ENCODE measurements at places on chromosomes 3 and 15.

DNA sequence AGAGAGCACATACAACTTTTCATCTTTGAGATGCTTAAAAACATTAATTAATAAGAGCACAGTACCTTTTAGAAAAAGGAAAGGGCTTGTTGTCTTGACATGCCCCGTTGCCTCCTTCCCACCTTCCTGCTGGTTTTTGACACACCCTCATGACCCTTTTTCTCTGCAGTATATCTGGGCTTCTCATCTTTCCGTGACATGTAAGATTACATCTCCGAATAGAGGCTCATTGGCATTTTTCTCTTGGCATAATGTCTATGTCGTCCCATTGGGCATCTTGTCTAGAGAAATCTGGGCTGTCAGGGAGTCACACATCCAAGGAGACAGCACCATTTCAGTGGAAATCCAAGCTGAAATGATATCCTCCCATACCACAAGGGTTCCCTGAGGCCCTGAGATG, 64.1 kb downstream of the LRTM1 start:
- DNase-seq = no peak

DNA sequence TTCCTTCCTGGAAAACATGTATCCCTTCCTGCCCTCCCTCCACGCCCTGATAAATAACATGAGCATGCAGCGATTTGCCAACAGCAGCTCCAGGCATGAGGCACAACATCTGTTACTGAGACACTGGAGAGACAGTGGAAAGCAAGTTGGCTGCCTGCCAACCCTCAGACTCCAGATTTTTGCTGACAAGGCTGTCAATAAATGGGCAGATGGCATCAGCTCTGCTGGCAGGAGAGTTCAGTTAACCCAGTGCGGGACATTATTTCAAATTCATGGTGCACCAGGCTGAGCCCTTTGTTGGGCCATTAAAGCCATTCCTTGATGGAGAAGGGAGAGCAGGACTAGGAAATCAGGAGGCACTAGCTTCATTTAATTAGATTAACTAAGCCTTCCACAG, 293.3 kb downstream of the MEX3B start:
- DNase-seq = no peak

- no peak for DNase-seq
Observed at GRCh38 chr3:6351752-6352151, 509.2 kb upstream of the GRM7 start.

GRCh38 chr15:29470794-29471193, 201.2 kb upstream of the NSMCE3 start:
- no peak for DNase-seq

- DNase-seq = no peak
Observed at GRCh38 chr3:136351905-136352304, 101.8 kb downstream of the PCCB start.

DNA sequence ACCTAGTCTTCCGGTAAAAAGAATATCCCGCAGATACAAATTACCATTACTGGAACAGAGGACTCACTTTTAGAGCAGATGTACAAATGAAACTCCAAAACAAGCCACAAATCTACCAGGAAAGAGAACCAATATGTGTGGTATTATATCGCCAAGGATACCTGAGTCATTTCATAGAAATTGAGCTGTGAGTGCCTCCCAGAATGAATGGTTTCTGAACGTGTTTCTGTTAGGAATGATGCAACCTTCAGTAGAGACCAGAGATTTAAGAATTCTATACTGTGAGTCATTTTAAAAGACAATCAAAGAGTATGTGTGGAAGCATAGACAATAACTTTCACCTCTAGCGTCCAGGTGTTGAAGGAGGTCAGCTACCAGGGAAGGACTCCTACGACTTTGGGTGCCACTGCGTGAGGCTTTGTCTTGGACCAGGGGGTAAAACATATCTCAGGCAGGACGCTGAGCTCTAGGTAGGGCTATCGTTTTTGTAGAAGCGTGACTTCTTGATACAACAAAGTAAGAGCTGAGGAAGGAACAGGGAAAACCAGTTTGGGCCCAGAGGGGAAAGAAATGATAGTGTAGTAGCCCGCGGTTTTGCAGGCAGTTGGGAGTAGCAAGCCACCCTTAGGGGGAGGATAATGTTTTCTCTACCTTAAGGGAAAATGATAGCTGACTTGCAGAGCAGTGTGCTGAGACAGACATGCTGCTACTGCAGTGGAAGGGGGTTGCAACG, 210.4 kb downstream of the TP63 start:
- no peak for DNase-seq

DNA sequence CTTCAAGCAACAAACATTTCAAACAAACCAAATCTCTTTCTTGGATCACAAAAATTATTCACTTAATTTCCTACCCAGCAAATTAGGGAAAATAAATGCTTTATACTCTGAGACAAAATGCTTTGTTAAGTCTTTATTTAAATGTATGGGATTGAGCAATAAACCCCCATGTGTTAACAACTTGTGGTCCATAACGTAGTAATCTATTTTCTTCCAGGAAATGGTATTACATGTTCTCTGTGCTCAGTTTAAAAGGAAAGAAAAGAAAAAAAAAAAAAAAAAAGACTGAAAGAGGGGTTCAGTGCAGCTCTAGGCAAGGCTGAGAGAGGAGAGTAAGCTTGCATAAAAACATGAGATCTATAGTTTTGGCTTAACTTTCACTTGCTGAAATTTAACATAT, 102.3 kb downstream of the PIK3CB start:
- DNase-seq = no peak

- no peak for DNase-seq
Observed at GRCh38 chr3:295166-295565, 98.6 kb downstream of the CHL1 start.

DNA sequence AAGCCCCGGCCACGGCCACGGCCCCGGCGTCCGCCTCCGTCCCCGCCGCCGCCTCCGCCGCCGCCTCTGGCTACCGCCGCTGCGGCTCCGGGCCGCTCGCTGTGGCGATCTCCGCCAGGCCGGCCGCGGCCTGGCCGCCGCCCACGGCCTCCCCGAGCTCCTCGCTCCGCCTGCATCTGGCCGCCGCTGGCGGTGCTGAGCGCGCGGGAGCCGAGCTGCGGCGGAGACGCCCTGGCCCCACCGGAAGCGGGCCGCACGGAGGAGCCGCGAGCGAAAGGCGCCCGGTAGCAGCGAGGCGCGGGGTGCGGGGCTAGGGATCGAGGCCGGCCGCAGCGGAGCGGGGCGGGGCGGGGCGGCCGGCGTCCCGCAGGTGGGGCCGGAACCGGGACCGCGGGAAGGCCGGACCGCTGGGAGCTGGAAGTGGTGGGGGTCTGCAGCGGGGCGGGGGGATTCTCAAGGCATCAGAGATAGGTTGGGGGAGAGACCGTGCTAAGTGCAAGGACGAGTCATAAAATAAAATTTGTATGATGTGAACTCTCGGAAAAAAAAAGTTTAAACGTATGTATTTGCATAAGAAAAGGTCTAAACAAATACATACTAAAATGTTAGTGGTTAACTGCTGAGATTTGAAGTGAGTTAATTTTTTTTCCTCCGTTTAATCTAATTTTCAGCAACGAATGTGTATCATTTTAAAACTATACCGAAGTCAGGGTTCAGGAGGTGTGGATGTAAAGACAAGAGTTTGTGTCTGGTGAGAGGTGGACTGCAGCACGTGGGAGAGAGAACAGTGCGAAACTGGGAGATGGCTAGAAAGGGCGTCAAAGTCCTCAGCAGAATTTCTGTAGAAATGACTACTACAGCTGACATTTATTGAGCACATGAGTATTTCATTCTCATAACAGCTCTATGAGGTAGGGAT, at the start of gene AVEN:
TSS of gene AVEN (minus strand) at position 334 of the 919 bp plus-strand sequence. CDS start at position 176, 158 bp downstream.
- DNase-seq = no peak

GRCh38 chr3:4613366-4613765, 120.2 kb downstream of the ITPR1 start:
- no peak for DNase-seq

- DNase-seq = no peak
Observed at GRCh38 chr15:40932156-40932555, 3.0 kb downstream of the DLL4 start.

DNA sequence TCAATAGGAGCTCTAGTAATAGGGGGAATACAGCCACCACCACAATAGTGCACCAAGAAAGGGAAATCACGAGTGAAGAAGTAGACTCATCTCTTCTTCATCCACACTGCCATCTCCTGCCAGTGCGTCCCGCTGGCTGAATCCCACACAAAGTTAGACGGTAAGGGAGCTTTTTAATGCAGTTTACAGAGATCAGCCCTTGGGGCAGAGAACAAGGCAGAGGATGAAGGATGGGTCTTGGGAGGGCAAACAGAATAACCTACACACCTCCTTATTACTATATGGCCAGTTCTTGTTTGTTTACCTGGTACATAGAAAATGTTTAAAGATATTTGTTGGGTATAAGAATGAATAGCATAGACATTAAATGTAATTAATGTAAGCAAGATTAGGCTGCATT, 11.0 kb upstream of the DPH6 start:
- DNase-seq = no peak

DNA sequence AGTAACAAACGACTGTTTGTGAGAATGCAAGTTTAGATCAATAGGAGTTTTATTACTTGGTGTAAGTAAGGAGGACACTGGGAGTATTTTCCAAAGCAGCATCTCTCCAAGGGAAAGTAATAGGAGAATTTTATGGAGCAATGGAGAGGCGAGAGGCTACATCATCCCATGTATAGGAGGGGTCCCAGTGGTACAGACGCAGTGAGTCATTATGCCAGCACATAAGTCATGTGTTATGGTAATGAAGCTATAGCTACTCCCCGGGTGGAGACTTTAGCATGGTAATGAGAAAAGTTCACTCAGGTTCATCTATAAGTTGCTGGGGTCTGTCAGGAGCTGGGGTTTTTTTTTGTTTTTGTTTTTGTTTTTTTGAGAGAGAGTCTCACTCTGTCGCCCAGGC, 29.5 kb upstream of the ZNF445 start:
- DNase-seq = no peak

GRCh38 chr3:113275929-113276750, 64.8 kb downstream of the BOC start:
- DNase-seq = no peak

DNA sequence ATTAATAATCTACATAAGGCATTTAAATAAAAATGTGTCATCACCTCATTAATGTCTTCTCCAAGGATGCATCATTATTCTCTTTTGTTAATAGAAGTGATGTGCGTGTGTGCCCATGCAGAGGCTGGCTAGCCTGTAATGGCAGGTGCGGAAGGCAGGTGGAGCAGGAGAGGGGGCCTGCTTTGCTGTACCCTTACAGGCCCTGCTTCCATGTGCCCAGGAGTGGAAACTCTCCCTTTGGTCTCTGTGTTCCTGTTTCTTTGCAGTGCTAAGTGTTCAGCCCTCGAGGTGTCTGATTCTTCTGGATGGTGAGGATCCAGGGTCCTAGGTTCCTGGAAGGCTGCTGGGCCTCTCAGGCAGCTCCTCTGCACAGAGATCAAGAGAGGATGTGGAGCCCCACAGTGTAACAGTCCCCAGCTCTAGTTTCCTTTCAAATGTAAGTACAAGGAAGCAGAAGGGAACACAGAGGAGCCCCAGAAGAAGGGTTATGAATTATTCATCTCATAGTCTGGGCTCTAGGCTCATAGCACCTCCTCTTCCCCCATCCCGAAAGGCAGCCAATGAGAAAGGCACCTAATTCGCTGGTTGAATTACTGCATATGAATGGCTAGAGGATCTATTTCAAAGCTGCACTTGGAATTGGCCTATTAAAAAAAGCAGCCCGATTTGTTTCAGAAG, 39.2 kb upstream of the AGBL1 start:
- DNase-seq = no peak

- DNase-seq = no peak
Observed at GRCh38 chr15:62147551-62147950, 17.5 kb downstream of the C2CD4B start.

GRCh38 chr15:65917407-65917756, 48.1 kb downstream of the RAB11A start:
- DNase-seq = no peak

GRCh38 chr15:77516786-77517185, 96.1 kb downstream of the HMG20A start:
- no peak for DNase-seq

DNA sequence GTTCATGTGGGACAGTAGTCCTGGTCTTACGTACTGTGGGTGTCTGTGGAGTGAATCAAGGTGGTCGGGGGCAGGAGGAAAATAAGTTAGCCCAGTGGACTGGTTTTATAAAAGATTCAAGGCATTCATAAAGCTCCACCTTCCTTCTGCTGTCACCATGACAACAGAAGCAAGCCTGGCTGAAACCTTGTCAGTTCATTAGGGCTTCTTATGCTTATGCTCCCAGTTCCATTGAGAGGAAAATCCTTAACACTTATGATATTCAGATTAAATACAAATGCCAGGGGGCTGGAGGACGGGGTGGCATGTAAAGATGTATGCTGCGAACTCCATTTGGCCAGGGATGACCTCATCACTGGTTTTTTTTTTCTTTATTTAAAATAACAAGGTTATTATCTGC, 283.1 kb upstream of the ATP10A start:
- DNase-seq = no peak

- no peak for DNase-seq
Observed at GRCh38 chr15:77425104-77425503, 4.4 kb downstream of the HMG20A start.

DNA sequence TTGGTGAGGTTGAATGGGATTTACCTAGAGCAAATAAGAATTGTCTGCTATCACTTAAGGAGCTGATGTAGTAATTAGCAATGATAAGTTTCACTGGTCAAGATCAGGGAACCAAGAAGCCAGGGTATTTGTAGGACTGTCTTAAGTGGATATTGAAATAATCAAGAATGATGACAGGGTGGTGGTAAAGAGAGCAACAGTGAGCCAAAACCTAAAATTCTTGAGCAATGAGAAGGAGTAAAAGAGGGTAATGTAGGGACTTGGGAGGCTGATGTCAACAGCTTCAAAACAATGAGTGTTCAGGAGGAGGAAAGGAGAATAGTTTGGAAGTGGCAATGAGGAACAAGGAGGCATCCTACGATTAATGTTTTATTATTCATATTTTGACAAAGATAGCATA, 31.5 kb upstream of the SLC2A2 start:
- DNase-seq = no peak

DNA sequence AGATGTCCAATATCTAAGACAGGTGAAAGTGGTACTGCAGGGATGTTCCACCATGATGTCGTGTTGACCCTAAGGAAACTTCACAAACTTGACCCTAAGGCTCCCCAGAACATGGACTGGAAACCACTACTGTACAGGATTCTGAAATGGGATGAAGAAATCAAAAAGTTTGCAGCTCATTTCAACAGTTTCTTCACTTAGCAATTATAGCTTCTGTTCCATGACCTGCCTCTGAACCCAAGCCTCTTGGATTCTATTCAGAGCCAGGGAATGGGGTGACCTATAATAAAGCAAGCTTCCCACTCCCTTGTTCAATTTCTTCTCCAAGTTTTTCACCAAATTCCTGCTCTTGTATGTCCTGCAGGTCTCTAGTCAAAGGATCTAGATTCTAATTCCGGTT, 40.7 kb downstream of the DUT start:
- no peak for DNase-seq

GRCh38 chr3:51691021-51691420, 15.8 kb upstream of the GRM2 start:
- DNase-seq = no peak

DNA sequence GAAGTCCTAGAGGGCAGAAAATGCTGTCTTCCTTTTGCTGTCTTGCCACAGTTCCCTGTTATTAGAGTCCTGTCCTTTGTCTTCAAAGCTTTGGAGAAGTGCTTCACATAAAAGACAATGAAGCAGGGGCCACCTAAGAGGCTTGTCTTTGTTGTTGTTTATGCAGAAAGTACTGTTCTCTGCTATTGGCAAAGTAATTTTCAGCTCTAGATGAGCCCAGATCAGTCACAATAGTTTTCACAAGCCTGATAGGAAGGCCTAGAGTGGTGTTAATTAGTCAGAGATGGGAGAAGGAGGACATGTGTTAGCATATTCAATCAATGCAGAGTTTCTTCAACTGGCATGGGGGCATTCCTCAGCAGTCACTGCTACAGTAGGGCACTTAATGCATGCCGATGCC, 300.0 kb downstream of the PTPRG start:
- DNase-seq = no peak

Measured in stimulated activated CD8-positive, alpha-beta memory T cell treated with anti-CD3 and anti-CD28 coated beads, Interleukin-7, amount 100 ng/mL, for 24 hours (primary cell).